Stimulated activated CD4-positive, alpha-beta T cell treated with anti-CD3 and anti-CD28 coated beads, Interleukin-4, amount 100 ng/mL, for 24 hours (primary cell): ENCODE measurements at places on chromosomes 1 and 21.

DNA sequence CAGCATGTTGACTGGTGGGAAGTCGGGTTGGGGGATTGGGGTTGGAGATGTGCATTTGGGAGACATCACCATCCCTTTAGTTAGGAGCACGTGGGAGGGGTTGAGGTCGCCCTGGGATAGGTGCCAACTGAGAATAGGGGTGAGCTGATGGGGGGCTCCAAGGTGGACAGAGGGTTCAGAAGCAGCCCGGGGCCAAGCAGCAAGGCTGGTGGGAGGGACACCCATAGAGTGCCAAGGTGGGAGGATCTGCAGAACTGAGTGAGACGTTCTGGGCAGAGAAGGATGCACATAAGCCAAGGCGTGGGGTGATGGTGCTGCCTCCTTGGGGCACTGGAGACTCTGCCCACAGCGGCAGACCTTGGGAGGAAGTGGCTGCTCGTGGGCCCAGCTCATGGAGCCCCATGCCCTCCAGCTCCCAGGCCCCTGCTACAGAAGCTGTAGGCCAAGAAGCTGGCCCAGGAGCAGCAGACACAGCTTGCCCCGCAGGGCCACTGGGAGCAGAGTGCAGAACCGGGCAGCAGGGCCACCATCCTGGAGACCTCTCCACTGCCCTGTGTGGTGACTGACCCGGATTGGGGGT is 31.4 kb upstream of the PKP1 start:
- no peak for DNase-seq

DNA sequence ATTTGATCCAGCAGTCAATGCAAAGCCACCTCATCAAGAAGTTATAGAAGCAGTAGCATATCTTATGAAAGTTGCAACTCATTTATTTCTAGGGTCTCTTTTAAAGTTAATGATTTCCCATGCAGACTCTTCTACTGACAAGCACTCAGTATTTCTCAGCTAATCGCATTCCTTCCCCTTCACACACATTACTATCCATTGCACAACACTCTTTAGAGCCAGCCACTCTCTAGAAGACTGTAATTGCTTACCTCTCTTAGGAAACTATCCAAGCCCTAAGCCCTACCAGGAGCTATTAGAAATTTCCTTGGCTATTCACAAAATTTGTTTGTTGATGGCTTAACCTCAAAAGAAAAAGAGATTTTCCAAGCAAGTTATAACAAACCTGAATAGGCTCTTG is 106.0 kb downstream of the ADAMTS1 start:
- DNase-seq: no peak

DNA sequence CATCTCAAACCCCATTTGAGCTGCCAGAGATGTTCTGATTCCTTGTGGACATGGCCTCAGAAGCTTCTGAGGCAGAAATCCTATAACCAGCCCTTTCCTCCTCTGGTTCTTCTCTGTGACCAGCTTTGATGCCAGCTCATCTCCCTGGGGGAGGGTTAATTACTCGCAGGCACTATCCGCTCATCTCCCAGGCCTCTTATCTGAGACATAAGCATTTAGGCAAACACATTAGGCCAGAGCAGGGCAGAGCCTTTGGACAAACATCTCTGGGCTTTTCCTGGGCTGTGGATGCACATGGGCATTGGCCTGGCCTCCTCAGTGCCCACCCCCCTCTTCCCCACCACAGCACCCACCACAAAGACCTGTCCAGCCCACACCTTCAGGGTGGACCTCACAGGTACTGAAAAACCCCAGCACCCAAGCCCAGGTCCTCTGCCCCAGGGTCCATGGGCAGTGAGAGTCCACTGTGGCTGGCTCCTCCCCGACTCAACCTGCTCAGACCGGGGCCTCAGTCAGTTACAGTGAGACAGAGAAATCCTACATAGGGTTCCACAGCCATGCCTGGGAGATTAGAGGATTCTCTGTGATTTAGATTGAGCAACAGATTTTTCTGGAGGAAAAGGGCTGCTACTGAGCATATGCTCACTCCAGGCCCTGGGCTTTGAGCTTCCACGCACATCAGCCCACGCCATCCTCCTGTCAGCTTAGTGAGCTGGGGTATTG is 26.9 kb downstream of the IGSF21 start:
- no peak for DNase-seq

- DNase-seq: no peak
Observed at GRCh38 chr1:55696891-55697290, 481.7 kb upstream of the USP24 start.

DNA sequence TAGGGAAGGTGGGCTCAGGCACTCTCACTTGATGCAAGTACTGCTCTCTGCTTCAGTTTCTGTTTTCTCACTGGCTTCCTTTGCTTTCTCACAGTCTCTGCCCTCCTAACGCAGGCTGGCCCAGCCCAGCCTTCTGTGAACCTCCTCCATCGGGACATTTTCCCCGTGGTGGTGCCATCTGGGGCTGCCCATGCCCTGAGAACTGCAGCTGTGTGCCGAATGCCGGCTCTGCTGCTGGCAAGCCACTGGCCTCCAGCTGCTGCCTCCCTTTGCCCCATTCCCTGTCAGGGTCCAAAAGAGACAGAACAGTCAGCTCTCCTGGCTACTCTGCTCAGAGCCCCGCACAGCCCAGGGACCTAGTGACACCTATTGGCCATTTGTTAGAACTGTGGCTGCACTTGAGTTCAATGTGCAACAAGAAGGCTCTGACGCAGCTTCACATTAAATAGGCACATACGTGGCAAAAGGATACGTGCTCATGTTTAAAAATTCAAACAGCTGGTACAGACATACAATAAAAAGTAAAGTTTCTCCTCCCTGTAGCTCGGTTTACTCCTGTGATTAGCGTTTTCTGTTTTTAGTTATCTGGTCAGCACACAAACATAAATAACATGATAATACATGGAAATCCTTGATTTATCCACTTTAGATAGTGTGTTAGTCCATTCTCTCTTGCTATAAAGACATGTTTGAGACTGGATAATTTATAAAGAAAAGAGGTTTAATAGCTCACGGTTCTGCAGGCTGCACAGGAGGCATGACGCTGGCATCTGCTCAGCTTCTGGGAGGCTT is 46.6 kb downstream of the FCRL5 start:
- peak; percentile 8 for DNase-seq

GRCh38 chr1:189669846-189670245 is 807.8 kb downstream of the BRINP3 start:
- DNase-seq: no peak

DNA sequence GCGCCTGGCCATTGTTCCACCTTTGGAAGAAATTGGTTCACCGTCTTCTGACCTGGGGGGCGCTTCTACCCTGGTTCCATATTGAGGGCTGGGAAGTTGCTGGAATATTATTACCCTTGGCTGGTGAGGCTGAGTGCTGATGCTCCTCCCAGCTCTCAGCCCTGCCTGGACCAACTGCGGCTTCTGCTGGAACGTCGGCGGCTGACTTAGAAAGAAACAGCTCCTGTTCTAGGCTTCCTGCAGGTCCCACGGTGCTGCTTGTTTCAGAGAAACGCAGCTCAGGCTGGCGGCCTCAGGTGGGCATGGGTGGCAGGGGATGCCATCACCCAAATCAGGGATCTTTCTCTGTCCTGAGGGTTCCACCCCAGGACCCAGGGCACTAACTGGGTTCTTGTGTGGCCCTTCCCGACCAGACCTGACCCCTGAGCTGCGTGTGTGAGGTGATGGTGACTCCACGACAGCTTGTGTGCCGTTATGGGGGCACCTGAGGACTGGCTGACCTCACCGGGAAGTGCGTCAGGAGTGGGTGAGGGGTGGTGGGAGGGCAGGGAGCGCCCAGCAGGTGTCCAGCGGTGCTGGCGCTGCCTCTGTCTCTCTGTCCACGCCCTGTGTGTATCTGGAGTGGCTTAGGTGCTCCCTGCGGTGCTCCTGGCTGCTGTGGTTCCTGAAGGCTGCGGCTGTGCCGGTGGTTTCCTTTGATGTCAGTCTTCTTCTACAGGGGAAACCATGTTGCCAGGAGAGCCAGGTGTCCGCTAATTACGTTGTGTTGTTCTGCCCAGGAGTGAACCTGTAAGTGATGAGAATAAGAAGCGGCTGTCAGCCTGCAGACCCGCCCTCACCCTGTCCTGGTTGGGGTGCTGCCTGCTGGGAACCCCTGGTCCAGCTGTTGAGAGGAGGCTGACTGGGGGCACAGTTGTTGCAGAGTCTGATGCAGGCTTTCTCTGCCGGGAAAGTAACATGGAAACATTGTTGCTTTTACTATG is 8.9 kb downstream of the SKI start:
- DNase-seq: peak; percentile 44

DNA sequence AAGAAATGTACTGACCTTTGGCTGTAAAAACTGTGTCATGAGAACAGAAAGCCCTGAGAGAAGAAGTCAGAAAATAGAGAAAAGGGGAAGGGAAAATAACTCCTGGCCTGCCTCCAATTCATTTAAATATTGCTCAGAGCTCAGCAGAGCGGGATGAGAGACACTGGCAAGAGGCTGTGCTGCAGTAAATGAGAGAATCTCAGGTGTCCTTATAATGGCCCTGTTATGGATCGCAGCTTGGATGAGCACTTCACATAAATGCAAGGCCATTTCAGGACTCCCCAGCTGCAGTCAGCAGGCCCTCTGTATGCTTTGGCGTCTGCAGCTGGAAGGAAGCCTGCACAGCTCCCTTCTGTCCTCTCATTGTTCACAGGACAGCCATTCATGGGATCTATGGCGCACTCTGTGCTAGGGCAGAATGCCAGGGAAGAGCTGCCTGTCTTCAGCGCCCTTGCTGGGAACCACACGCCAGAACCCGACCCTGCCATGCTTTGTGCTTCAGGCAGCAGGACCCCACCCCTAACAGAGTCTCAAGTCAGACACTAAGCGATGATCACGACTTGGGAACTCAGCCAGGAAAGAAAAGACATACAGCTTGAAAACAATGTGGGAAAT is 20.7 kb upstream of the ABCB10 start:
- no peak for DNase-seq

GRCh38 chr1:160191756-160192155 is 1.4 kb downstream of the CASQ1 start:
- no peak for DNase-seq

DNA sequence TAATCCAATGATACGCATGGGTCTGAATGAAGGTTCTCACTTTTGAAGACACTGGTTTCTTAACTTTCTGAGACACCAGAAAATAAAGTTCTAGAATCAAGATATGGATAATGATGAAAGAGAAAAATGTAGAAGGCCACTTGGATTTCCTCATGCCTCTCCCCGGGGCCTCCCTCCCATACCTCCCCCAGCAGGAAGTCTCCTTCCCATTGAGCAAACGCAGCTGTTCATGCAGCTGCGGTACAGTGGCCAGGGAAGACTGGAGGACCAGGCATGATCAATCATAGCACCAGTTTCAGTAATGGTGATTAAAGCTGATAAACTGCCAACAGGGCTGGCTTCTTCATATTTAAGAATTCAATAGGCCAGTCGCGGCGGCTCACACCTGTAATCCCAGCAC is 10.9 kb upstream of the UBR4 start:
- no peak for DNase-seq

DNA sequence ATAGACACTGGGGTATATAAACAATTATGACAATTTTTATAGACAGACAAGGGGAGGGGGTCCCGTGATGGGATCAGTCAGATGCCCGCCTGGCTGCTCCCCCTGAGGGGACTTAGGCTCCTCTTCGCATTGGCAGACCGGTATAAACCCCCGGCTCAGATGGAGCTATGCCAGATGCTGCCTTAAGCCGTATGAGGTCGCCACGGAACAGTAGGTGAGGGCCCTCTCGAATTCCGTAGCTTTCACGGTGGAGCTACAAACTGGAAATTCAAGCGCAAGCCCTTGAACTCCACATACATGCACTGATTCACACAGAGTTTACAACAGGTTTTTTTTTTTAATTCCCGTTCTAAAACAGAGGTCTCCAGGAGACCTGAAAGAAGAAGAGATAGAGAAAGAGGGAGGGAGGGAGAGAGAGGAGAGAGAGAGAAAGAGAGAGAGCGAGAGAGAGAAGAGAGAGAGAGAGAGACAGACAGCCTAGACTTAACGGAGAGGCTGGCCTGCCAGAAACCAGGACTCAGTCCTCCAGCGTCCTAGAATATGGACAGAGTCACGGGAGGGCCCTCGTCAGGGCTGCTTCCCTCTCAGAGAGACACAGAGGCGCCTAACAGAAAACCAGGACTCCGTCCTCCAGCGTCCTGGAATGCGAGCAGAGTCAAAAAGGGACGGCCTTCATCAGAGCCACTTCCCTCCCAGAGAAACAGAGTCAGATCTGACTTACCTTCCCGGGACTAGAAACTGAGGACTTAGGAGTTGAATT is 24.4 kb upstream of the TMEM54 start:
- DNase-seq: peak; percentile 21

DNA sequence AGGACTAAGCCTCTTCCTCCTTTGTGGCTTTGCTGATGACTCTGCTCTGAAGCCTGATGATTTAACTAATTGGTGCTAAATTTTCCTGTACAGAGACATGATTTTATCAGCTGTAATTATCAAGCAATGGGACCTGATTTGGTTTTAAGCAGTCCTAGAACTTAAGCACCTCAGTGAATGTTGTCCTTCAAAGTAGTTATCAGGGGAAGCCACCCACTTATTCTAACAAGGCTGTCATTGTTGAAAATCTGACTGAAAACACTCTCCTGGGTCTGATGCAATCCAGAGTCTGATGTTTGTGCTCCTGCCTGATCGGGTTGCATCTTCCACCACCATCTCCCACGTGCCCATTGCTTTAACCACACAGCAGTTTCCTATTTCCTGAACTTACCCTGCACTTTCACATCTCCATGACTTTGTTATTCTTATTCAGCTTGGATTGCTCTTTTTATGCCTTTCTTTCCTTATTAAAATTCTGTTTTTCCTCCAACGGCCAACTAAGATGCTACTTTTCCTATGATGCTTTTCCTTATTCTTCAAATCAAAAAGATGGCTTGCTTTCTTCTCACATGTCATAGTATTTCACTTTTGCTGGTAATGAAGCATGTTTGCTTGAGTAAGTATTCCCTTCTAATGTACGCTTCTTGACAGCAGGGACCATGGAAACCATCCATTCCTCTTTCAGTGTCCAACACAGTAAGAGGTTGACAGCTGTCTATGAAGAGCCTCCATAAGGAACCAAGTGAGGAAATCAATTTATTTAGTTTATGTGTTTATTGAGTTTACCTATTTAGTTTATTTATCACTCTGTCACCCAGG is 55.0 kb downstream of the S1PR1 start:
- DNase-seq: peak; percentile 57

- DNase-seq: no peak
Observed at GRCh38 chr1:175826705-175827104, 83.3 kb upstream of the TNR start.

GRCh38 chr1:205444300-205444930 is 11.4 kb downstream of the BLACAT1 start:
- no peak for DNase-seq

- DNase-seq: peak; percentile 51
Observed at GRCh38 chr21:44871576-44872269, 1.8 kb downstream of the PTTG1IP start.

DNA sequence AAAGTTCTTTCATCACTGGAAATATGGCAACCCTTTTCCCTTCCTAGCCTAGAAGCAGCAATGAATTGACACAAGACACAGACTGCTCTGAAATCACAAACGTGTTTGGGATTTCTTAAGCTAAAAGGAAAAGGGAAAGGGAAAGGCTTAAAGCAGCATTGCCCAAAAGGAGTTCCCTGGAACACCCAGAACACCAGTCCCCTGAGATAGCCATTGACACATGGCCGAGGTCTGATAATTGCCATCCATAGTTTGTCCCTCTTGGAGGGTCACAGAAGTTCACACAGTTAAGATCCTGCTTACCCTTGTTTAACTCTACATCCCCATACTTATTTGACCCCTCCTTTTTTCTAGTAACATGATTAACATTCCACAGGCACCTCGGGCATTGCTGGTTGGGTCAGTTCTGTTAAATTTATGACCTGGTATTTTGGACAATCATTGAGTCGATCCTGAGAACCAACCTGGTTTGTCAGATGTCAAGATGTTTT is 72.9 kb downstream of the ZNF281 start:
- no peak for DNase-seq

GRCh38 chr1:24769656-24770651 is 24.7 kb downstream of the CLIC4 start:
- no peak for DNase-seq
